GM03348 (cell line): ENCODE measurements at places on chromosomes 13 and 19.

DNA sequence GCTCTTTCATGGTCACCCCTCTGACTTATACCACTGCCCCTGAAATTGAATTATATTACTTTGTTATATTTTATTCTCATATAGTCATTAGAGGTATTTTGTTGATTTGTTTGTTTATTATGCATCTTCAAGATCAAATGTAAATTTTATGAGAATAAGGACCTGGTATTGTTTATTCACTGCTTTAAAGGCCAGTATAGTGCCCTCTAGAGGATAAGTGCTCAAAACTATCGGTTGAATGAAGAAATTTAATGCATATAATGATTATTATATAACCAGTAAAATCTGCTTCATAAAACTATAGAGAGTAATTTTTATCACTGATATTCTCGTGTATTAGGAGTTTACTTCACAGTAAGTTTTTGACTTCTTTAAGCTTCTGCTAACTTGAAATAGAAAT is 1401.9 kb downstream of the SLITRK1 start:
- DNase-seq = no peak

DNA sequence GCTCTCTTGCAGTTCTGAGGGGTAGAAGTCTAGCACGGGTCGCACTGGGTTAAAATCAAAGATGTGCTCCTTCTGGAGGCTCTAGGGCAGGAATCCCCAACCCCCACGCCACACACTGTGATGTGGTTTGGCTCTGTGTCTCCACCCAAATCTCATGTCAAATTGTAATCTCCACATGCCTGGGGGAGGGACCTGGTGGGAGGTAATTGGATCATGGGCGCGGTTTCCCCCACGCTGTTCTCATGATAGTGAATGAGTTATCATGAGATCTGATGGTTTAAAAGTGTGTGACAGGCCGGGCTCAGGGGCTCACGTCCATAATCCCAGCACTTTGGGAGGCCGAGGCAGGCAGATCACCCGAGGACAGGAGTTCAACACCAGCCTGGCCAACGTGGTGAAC is 26.6 kb upstream of the CALM3 start:
- DNase-seq = no peak

- DNase-seq = peak; percentile 21
Observed at GRCh38 chr13:75785130-75785529, 149.0 kb downstream of the LMO7 start.

DNA sequence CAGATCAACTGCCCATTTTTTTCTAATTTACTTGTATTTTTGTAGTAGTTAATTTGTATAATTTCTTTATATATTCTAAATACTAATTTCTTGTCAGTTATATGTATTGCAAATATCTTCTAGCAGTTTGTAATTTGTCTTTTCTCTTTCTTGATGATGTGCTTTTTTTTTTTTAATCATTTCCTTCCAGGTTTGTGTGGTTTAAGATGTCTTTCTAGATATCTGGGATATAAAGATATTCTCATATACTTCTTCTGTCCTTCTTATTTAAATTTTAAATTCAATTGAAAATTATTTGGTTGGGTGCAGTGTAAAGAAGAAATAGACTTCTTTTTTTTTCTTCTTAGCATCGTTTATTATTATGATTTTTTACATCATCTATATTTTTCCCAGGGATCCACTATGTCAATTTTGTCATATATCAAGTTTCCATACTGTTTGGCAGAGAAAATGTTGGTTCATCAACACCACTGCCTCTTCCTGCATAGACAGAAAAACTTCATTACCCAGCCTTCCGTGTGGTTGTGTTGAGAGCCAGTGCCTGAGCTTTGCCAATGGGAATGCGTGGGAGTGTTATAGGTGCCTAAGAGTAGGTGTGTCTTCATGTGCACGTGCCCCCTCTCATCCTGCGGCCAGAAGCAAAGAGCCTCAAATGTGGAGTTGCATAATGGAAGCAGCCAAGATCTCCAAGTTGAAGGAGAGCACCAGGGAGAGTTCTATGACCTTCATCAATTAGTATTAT is 15.8 kb downstream of the CPB2 start:
- no peak for DNase-seq

GRCh38 chr13:33450956-33451709 is 165.6 kb upstream of the STARD13 start:
- no peak for DNase-seq

DNA sequence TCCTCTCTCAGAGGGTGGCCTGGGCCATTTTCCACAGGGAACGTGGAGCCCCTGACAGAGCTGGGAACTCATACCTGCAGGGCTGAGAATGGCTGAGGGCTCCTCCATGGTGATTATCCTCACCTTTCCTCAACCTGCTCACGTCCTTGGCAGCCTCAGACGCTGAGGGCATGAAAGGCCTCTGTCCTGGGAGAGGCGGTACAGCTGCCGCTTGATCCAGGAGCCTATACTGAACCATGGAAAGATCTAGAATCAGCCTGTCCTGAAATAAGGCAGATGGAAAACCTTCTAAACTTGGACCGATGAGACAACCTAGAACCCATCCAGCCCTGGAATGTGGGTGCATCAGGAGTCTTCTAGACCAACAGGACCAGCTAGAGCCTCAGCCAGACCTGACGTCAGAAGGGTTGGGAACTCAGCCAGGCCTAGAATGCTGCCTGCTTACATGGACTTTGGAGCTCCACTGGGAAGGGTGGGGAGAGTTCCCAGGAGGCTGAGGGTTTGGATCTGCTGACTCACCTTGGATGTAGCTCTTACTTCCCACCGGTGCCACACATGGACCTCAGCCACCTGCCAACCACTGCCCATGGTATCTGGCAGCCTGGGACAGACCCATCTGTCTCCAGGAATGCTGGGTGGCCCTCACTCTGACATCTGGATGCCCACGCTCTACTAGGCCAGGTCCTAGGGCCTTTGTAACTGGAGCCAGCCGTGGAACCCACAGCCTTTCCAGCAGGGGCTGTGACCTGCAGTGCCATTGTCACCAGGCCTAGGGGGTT is 7.5 kb downstream of the KCTD15 start:
- peak; percentile 52 for DNase-seq

DNA sequence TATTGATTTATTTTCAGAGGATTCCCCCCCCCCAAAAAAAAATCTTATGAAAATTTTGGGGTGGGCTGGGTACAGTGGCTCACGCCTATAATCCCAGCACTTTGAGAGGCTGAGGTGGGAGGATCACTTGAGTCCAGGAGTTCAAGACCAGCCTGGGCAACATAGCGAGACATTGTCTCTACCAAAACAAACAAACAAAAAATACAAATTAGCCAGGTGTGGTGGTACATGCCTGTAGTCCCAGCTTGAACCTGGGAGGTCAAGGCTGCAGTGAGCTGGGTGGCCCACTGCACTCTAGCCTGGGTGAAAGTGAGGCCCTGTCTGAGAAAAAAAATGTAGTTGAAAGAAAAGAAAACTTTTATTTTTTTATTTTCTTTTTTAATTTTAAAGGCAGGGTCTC is 17.9 kb downstream of the NECTIN2 start:
- no peak for DNase-seq

DNA sequence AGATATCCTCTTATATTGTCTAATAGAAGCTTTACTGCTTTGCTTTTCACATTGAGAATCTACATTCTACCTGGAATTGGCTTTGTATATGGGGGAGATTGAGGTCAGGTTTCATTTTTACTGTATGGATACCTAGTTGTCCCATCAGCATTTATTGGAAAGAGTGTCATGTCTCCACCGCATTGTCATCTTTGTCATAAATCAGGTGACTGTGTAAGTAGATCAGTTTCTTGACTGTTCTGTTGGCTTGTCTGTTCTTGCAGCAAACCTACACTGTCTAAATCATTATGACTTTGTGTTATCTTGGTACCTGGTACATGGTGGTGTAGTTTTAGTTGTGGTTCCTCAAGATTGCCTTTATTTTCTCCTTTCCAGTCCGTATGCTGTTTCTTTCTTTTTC is 5.8 kb downstream of the URI1 start:
- no peak for DNase-seq

DNA sequence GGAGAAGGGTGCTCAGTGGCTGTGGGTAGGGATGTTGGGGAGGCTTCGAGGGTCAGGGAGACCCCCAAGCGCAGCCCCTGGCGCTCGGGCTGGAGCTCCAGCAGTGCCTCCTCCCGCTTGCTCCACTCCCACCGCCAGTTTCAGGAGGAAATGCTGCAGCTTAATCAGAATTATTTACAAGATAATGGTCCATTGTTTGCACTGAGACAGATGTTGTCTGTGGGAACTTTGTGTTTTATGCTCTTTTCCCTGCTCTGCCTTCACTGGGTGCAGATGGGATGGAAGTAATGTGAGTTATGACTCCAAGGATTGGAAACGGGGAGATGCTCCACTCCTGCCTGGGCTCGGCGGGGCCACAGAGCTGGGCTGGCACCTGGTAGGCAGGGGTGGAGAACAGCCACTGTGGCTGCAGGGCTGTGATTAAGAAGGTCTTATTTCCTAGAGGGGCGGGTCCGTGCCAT is 192.4 kb downstream of the ZNF536 start:
- no peak for DNase-seq

GRCh38 chr19:21474671-21475181 is 30.7 kb upstream of the ZNF429 start:
- DNase-seq = peak; percentile 85

DNA sequence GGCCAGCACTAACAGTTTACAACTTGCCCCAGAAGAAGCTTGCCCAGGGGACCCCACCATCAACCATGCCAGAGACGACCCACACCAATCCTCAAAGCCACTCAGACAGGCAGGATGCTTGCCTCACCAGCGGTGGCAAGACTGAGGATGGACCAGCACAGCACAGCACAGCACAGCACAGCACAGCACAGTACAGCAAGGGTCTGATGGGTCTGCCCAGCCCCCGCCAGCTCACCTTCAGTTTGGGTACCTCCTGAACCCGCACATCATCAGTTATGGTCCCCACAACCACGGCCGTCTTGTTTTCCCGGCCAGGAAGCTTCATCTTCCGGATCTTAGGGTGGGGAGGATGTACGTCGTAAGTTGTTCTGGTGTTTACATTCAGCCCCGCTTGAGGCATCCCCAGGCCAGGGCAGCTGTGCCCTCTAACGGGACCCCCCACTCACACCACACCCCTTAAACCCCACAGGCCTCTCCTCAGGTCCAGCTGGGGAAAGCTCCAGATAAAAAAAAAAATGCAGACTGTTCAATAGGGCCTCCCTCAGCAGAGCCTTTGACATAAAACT is 1.7 kb upstream of the FAM83E start:
- no peak for DNase-seq

DNA sequence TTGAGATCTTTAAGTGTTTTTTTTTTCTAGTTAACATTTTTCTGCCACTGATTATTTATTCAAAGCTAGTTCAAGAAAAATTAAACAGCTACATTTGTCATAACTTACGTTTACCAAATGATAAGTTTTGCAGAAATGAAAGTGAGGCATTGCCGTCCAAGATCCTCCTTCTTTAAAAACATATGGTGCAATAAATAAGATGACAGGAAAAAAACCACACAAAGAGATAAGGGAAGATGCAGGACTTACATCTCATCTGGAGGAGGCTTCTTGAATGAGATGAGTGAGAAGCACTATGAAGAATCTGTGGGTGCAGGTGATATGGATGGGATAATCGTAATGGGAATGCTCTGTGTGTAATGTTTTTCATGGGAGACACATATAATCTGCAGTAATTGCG is 12.4 kb downstream of the TNFSF13B start:
- DNase-seq = no peak

GRCh38 chr13:23771552-23771951 is 117.6 kb downstream of the MIPEP start:
- DNase-seq = no peak

- peak; percentile 86 for DNase-seq
Observed at GRCh38 chr19:13784731-13785452, 10.4 kb upstream of the ZSWIM4 start.

DNA sequence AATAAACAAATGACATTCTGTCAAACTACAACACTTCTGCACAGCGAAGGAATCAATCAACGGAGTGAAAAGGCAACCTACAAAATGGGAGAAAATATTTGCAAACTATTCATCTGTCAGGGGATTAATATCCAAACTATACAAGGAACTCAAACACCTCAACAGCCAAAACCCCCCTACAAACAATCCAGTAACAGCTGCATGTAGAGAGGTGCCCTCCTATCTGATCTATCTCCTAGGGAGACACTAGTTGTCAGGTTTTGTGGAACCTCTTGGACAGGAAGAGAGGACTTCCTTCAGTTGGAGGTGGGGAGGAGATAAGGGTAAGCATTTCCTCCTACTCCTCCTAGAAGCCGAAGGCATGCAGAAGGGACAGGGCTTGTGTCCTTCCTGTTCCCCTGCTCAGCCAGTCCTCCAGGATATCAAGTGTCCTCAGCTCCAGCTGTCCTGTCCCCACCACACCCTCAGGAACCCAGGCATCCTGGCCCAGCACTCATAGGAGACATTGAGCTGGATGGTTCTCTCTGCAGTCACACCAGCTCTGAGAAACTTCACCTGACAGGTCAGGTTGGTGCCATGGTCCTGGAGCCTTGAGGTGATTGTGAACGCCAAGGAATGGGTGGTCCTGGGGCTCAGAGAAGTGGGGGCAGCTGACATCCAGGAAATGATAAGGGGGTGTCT is 9.8 kb upstream of the SIGLEC8 start:
- DNase-seq = no peak

- no peak for DNase-seq
Observed at GRCh38 chr13:110813646-110814624, 100.4 kb downstream of the ING1 start.

- DNase-seq = peak; percentile 85
Observed at GRCh38 chr19:8609279-8610040, 1.1 kb downstream of the ADAMTS10 start.

DNA sequence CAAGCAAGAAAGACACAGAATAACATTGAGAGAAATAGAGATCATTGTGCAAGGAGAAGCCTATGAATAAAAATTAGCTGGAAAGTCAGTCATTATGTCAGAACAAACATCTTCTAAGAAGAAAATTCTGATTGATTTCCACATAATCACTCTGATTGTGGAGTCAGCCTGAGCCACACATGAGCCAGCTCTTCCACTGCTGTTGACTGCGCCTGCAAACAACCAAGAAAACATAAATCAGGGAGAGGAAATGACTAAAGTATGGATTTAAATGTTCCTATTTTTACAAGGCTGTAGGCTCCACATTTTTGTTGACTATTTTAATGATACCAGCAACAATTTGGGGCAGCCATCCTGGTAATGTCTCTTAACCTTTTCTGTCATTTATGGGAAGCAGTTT is 962.3 kb downstream of the EFNB2 start:
- no peak for DNase-seq
